Epithelial cell of umbilical artery (primary cell): ENCODE measurements at places on chromosomes 2 and 18. TPM values are rescaled to one million over a fixed set of nuclear protein-coding genes. Genes with fewer than 3 reads are reported as not detected.

The ANKRD62 gene
- not detected in 2 replicates for total RNA-seq

The IGFBP2 gene
- 151 and 164 TPM in 2 replicates for total RNA-seq

The CHRNG gene
- total RNA-seq = not detected in 2 replicates

The L3MBTL4 gene
- total RNA-seq = under 0.01 and 0.46 TPM in 2 replicates

The EVX2 gene
- not detected in 2 replicates for total RNA-seq

The RBMS1 gene
- 59.8 and 69.0 TPM in 2 replicates for total RNA-seq

The CABYR gene
- total RNA-seq = 1.3 and 2.9 TPM in 2 replicates

The TRIB2 gene
- total RNA-seq = 8.2 and 12.7 TPM in 2 replicates

The RAD51AP2 gene
- not detected in 2 replicates for total RNA-seq

The RTTN gene
- 13.0 and 16.0 TPM in 2 replicates for total RNA-seq

The CTNNA2 gene
- total RNA-seq = under 0.01 TPM in 1 of 2 replicates, not detected in the other

The VWC2L gene
- total RNA-seq = not detected in 2 replicates

The CELF4 gene
- not detected in 2 replicates for total RNA-seq

The SERPINB7 gene
- total RNA-seq = under 0.01 and 0.30 TPM in 2 replicates

The DHRS9 gene
- 0.65 and 4.0 TPM in 2 replicates for total RNA-seq

The IL1B gene
- 0.61 and 0.65 TPM in 2 replicates for total RNA-seq

The YIPF4 gene
- 16.2 and 29.2 TPM in 2 replicates for total RNA-seq

The LYPD6 gene
- 2.6 and 7.4 TPM in 2 replicates for total RNA-seq

The MRO gene
- not detected in 2 replicates for total RNA-seq

The CRYGC gene
- not detected in 2 replicates for total RNA-seq

The TXNDC2 gene
- total RNA-seq = not detected in 2 replicates

The CIB4 gene
- total RNA-seq = not detected in 2 replicates

The RNU2-63P gene
- total RNA-seq = 15.6 and 88.5 TPM in 2 replicates

The GALR1 gene
- total RNA-seq = not detected in 2 replicates

The ARHGEF4 gene
- total RNA-seq = not detected in 2 replicates

The DCC gene
- under 0.01 TPM in 1 of 2 replicates, not detected in the other for total RNA-seq

The PSMD1 gene
- 156 and 160 TPM in 2 replicates for total RNA-seq

The SCTR gene
- not detected in 2 replicates for total RNA-seq

The ATP9B gene
- 17.5 and 19.5 TPM in 2 replicates for total RNA-seq

The NYAP2 gene
- not detected in 2 replicates for total RNA-seq

The LYPD6B gene
- total RNA-seq = not detected in 2 replicates

The COLEC12 gene
- 27.1 and 27.9 TPM in 2 replicates for total RNA-seq

The RESP18 gene
- not detected in 2 replicates for total RNA-seq

The PLGLB1 gene
- 0.15 TPM in 1 of 2 replicates, not detected in the other for total RNA-seq

The THSD7B gene
- 0.65 TPM in 1 of 2 replicates, not detected in the other for total RNA-seq

The MIB1 gene
- 64.1 and 65.9 TPM in 2 replicates for total RNA-seq

The EMILIN1 gene
- 1.9 and 6.1 TPM in 2 replicates for total RNA-seq

The GPBAR1 gene
- total RNA-seq = 0.15 TPM in 1 of 2 replicates, not detected in the other
